ENCODE measurements at places on chromosomes 5 and 9.

DNA sequence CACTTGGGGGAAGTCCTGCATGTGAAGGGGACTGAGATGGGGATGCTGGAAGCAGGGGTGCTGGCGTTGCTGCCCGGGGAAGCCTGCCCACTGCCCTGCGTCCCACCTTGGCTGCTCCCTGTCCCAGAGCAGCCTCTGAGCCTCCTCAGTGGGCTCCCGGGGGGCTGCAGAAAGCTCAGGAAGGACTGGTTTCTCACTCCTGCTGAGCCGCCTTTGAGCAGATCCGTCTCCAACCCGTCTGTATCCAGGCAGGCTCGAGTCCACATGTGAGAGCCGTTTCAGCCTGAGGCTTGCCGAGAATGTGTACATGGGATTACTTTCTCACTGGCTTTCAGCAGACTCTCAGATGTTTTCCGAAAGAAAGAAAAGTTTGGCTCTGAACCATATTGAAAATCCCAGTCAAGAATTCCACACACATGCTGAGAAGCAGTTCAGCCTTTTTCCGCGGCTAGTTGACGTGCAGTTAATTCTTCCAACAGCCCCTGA is 95.3 kb upstream of the COL5A1 start:
- no peak for DNase-seq

DNA sequence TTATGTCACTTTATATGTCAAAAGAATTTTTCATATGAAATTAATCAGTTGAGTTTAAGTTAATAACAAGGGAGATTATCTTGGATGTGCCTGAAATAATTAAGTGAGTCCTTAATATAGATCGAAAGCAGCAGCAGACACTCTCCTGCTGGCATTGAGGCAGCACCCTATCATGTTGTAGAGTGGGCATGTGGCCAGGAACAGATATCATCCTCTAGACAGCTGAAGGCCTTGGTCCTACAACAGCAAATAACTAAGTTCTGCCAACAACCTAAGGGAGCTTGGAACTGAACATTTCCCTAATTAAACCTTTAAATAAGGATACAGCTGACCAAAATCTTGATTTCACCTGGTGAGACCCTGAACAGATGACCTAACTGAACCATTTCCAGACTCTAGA is 25.8 kb upstream of the UGT3A1 start:
- DNase-seq: no peak

DNA sequence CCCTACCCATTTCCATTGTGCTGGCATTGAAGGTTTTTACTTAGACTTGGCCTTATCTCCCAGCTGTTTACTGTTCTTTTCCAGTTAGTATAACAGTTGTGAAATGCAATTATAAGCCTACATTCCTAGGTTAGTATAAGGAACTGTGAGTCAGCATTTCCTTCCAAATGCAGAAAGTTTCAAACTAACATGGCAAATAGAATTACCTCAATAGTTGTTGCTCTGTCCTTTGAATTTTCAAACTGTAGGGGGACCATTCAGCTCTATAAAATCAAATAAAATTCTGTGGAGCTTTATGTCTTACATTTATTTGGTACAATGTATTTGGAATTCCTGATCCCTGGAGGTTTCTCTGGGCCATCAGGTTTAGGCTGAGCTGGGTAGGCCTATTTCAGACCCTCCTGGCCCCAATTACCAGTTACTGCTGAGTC is 47.2 kb downstream of the ARHGEF28 start:
- DNase-seq: no peak

- DNase-seq: no peak
These were observed 680.8 kb downstream of the CETN3 start for GRCh38 chr5:89728750-89729149.

GRCh38 chr9:78470216-78470615 is 173.3 kb downstream of the PSAT1 start:
- no peak for DNase-seq

DNA sequence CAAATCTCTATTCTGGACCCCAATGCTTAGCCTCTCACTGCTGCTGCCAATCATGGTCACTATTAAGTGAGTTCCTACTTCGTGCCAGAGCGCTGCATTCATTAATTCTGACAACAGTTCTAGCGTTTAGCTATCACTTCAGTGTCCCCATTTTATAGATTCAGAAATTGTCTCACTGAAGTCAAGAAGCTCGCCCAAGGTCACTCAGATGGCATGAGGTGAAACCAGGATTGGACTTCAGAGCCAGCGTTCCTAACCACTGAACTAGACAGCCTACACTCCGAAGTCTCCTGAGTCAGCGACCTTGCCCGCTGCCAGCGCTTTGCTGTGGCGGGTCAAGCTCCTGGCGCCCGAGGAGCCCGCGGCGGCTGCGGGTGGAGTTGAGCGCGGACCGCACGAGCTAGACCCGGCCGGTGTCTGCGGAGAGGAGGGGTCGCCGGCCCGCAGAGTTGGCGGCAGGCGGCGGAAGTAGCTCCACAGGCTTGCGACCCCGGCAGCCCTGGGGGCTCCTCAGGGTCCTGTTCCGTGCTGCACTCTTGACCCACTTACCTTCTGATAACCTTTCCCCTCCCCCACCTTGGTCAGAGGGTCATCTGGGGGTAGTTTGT is 2.1 kb upstream of the GABRB2 start:
- DNase-seq: no peak

DNA sequence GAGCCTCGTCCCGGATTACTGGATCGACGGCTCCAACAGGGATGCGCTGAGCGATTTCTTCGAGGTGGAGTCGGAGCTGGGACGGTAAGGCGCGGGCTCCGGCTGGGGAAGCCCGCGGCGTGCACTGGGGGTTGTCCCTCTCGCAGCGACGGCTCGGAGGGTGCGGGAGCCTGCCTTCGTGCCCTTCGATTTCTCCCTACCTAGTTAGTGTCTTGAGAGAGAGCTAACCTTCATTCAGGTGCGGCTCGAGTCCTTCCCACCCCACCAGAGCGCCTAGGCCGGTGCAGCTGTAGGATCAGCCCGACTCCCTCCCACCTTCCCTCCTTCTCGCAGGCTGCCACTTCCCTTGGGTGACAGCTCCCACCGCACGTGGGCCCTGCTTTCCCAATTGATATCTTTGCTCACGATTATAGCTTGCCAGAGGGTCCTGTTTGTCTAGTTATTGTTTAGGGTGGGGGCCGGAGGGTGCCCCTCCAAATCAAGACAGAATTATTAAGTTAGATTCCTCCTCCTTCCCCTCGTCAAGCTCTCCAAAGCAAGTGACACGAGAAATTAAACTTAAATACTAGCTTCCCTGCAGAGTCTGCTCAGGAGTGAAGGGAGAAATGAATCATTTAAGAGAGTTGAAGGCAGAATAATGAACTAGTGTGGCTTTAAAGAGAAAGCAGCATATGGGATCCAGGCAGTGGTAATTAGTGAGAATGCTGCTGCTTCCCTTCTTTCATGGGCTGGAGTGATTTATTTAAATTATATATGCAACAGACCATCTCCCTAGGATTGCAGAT is 569 bp downstream of the CAMK4 start:
- no peak for DNase-seq

DNA sequence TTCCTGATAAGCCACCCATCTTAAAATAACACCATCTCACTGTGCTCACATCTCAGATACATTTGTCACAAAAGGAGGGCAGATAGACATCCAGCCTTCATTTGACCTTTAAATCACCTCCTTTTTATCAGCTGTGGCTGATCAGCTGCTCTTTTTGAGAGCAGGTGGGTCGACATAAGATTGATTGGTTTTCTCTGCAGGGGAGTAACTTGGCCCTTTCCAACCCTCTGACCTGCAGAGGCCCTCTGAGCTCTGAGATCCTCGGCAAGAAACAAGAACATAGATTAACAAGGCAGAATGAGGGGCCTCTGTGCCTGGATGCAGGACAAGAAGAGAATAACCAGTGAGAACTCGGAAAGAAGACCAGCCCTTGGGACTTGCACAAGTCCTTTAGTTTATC is 33.5 kb upstream of the GLRA1 start:
- no peak for DNase-seq

DNA sequence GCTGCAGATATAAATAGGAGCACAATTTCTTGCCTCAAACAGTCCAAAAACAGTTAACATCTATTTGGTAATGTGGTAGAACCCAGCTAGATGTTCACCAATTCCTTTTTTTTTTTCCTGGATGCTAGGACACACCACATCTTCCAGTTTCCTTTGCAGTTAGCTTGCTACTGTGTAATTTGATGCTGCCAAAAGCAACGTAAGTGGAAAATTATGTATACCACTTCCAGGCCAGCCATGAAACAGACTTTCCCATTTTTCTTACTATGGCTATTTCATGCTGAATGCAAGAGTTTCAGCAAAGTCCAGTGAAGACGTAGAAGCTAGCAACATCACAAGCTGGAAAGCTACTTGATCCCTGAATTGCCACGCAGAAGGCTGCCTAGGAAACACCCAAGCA is 667.2 kb downstream of the TLE1 start:
- DNase-seq: no peak

- DNase-seq: no peak
These were observed 583.5 kb downstream of the ZNF608 start for GRCh38 chr5:124162767-124163532.

GRCh38 chr9:74078647-74079046 is 418.5 kb upstream of the RORB start:
- DNase-seq: no peak

DNA sequence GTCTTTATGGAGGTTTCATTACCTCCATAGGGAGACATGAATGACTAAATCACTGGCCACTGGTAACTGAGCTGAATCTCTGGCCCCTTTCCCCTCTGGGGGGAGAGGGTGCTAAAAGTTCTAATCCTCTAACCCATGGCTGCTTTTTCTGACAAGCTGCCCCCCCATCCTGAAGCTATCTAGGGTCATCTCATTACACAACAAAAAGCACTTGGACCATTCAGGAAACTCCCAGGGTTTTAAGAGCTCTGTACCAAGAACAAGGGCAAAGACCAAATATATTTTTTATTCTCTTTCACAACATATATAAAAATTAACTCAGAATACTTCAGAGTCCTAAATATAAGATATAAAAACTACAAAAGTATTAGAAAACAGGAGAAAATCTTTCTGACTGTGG is 14.3 kb downstream of the AUH start:
- no peak for DNase-seq

DNA sequence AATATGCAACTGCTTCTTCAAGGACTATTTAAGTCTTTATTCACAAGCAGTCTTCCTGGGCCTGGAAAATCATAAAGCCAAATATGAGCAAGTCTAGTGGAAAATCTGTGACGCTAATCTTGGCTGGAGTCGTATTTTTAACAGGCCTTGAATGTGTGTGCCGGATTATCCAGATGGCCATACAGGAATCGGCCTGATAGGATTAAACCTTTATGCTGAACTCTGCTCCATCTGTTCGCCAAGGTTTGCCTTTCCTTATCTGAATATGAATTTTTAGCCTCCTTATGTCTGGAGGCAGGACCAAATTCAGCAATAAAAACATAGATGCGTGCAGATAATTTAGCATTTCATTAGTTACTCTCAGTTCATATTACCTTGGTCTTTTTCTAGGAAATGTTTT is 294.5 kb downstream of the EBF1 start:
- DNase-seq: no peak

- DNase-seq: no peak
These were observed 11.0 kb downstream of the RNF145 start for GRCh38 chr5:159198063-159199036.

DNA sequence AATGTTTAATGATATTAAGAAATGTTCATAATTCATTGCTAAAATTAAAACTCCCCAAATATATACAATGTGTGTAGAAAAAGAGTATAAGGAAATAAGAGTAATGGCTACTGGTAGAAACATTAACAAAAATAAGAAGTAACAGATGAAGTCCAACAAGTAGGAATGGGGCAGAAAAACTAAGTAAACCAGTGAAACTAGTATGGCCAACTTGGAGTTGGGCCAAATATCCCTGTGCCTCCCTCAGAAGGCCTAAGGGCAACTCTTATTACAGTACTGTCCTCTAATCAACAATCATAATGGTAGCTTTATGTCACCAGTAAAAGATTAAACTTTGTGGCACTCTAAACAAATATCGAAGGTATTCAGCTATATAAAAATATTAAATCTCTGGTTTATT is 93.5 kb downstream of the SSBP2 start:
- DNase-seq: no peak

GRCh38 chr9:127905788-127906191 is 6.4 kb upstream of the ST6GALNAC6 start:
- no peak for DNase-seq

GRCh38 chr5:62231576-62231975 is 74.4 kb upstream of the KIF2A start:
- DNase-seq: no peak

DNA sequence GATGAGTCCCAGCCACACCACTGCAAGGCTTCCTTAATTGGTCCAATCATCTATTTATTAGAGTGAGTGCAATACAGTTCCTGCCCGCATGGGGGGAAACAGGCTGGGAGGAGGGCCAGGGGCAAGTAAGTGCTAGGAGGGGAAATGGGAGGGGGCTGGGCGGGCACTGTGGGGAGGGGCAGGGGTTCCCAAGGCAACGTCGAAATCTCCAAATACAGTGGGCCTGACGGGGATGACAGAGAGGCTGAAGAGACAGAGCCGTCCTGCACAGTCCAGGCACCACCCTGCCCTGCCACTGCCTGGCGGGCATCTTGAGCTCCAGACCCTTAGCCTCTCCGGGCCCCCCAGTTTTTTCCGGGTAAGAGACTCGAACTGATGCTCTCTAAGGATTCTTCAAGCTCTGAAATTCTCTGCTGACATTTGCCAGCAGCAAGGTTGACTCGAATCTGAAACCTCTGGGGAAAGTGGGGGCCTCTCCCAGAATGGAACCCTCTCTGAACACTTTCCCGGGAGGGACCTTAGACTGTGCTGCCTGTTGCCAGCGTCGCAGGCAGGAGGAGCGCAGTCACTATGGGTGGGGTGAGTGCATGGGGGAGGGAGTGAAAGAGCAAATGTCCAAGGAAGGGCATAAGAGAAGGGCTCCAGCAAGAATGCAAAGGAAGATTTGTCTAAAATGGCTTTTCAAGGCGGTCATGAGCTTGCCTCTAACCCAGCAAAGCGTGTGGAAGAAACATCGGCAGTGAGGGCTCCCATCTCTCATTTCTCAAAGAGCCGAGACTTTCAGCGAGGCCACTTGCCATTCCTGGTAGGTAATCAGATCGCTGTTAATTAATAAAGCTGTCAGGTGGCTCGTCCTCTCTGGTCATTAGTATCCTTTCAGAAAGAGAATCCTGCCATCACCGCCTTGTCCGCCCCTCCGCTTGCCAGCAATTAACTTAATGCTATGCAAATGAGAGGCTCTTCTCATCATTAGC is 99.0 kb downstream of the GTF3C4 start:
- no peak for DNase-seq

GRCh38 chr9:89956331-89956730 is 351.5 kb downstream of the GADD45G start:
- no peak for DNase-seq

DNA sequence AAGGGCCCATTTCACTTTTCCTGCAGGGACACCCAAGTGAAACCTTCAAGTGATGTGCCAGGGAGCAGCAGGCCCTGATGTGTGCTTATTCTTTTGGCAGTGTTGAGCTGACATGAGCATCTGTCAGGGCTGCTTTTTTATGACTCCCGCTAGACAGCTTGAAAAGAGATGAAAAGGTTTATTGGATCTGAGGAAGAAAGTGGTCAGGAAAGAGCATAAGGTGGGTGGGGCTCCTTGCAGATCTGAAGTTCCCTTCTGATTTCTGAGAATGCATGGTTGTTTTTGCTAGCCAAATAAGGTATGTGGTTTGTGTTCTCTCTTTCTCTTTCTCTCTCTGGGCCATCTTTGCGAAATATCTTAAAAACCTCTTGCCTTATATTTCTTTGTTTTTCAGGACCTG is 316.1 kb downstream of the DMRT2 start:
- DNase-seq: no peak

Data from vagina (tissue), 2 donors.